Stimulated activated naive CD4-positive, alpha-beta T cell treated with Interleukin-2 at 50 U/mL for 16 hours (primary cell): ENCODE measurements at places on chromosomes 3 and 15.

DNA sequence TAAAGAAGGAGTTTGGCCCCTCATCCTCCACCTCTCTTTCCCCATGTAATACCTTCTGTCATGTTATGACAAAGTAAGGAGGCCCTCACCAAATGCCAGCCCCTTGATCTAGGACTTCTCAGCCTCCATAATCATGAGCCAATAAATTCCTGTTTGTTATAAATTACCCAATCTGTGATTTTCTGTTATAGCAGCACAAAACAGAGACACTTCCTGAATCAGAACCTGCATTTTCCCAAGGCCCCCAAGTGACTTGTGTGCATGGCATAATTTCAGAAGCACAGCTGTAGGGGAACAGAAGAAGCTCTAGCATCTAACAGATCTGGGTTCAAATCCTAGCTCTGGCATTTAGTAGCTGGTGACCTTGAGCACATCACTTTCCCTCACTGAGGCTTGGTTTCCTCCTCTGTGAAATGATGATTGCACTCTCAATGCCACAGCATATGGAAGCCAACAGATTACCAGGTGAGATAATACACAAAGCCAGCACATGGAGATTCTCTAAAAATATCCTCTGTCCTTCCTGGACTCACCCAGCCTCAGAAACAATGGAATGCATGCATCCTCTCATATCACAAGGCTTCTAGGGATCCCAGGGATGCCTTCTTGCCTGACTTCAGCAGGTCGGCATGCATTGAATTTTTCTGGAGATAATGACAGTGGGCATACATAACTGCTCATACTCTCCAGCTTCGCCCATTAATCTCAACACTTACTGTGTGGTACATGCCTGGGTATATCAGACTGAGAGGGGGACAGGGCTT, 26.3 kb downstream of the TLNRD1 start:
- DNase-seq: no peak

GRCh38 chr3:87121856-87122255, 105.3 kb upstream of the CHMP2B start:
- no peak for DNase-seq

DNA sequence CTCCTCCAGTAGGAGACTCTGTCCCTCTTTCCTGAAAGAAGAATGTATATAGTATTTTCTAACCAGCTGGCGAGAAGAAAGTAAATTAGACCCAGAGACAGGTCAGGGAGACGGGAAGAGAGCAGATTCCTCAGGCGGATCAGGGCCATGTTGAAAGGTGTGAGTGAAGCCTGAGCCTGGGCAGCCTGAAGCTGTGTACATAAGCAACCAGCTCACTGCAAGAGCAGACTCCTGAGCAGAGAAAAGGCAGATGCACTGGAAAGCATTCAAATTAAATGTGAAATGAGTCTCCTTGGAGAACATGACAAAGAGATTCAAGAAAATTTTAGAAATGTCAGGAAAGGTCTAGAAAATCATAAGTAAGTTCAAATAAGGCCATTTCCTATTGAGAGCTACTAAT, 165.8 kb downstream of the GOLIM4 start:
- no peak for DNase-seq

DNA sequence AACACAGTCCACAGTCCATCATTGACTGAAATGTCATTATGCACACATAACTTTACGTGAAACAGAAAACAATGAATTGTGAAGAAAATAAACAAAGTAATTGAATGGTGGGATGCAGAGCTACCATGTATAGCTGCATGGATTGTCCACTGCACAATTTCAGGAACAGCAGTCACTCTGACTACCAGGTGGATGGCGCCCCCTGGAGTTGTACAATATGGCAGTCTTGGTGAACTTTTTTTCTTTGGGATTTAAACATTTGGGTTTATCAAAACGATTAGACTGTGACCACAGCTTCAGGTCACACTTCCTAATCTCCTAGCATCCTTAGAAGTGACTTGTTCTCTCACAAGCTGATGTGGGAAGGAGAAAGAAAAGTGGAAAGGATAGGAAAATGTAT, 48.9 kb upstream of the TCF12 start:
- no peak for DNase-seq

DNA sequence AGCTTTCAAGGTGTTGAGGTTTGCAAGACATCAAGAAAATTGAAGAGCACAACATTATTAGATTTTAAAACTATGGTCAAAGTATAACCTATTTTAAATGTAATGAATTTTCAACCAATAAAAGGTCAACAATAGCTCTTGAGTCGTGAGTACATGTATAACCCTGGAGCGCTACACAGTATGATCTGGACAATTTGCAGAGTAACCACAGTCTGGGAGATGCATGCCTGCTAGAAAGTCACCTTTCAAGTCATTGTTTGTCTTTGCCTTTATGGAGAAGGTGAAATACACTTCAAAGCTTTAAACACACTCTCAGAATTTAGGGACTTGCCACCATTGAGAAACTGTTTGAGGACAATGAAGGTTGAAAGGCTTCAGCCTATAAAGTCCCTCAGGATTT, 112.6 kb upstream of the ALCAM start:
- no peak for DNase-seq

DNA sequence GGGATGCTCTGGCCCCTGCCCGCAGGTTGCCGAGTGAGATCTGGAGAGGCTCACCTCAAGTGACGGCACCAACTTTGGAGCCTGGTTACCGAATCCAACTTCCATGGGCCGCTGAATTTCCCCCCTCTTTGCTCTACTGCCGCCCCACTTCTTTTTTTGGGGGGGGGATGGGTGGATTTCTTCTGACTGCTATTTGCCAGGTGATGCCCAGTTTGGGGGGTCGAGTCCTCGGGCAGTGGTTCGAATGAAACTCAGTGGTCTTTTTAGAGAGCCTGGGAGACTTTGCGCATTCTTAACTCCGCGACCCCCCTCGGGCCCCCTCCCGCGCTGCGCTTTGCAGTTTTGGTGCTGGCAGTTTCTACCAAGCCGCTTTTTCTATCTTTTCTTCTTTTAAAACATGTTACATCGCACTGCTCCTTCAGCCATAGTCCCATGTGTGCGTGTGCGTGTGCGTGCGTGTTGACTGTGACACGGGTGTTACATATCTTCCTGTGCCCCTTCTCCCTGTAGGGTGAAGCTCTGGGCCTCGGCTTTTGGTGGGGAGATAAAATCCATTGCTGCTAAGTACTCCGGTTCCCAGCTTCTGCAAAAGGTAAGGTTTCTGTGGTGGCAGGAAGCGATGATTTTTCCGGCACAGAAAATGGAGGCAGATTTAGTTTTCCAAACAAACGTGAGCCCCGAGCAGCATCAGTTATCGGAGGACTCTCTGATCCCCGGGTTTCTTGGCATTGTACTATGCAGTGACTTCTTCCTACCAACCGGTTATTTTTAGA, 837 bp downstream of the CACNA2D3 start:
- no peak for DNase-seq

DNA sequence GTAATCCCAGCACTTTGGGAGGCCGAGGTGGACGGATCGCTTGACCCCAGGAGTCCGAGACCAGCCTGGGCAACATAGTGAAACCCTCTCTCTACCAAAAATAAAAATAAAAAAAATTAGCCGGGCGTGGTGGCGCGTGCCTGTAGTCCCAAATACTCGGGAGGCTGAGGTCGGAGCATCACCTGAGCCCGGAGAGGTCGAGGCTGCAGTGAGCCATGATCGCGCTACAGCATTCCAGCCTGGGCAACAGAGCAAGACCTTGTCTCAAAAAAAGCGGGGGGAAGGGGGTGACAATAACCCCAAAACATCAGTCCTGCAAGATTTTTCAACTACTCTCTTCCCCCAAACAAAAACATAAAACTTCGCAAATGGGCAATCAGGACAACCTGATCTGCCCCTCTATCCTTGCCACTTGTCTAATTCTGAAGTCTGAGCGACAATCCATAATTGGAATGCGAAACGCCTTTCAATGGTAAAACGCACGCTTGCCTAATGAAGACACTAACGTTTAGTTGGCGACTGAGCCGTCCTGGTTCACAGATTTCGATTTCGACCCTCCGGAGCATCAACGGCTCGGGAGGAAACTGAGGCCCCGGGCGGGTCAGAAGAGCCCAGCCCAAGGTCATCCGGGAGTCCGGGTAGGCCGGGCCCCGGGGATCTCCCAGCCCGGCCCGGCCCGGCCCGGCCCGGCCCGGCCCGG, 868 bp downstream of the BTBD1 start:
- no peak for DNase-seq
